Activated CD4-positive, alpha-beta memory T cell treated with anti-CD3 and anti-CD28 coated beads for 36 hours (primary cell): ENCODE measurements at places on chromosomes 6 and 20. TPM values are rescaled to one million over a fixed set of nuclear protein-coding genes. Genes with fewer than 3 reads are reported as not detected.

The DEFB119 gene
- not detected for total RNA-seq

The EFCAB8 gene
- 0.24 TPM for total RNA-seq

The CABLES2 gene
- 8.2 TPM for total RNA-seq

The SLC22A16 gene
- not detected for total RNA-seq

The CST4 gene
- total RNA-seq, result not detected

The LRRC73 gene
- total RNA-seq, result 0.12 TPM

The KIF6 gene
- total RNA-seq, result 0.31 TPM

The TRIM31 gene
- total RNA-seq, result not detected

The C6orf58 gene
- total RNA-seq, result not detected

The NCR2 gene
- not detected for total RNA-seq

The GPX6 gene
- total RNA-seq, result not detected

The IL20RA gene
- not detected for total RNA-seq

The GMEB2 gene
- 14.0 TPM for total RNA-seq

The ADAM33 gene
- not detected for total RNA-seq
